ENCODE measurements at places on chromosomes 12 and 14. TPM values are rescaled to one million over a fixed set of nuclear protein-coding genes. Genes with fewer than 3 reads are reported as not detected.

GRCh38 chr14:74647678-74648461, 35.8 kb upstream of the LTBP2 start:
- DNase-seq = no peak

DNA sequence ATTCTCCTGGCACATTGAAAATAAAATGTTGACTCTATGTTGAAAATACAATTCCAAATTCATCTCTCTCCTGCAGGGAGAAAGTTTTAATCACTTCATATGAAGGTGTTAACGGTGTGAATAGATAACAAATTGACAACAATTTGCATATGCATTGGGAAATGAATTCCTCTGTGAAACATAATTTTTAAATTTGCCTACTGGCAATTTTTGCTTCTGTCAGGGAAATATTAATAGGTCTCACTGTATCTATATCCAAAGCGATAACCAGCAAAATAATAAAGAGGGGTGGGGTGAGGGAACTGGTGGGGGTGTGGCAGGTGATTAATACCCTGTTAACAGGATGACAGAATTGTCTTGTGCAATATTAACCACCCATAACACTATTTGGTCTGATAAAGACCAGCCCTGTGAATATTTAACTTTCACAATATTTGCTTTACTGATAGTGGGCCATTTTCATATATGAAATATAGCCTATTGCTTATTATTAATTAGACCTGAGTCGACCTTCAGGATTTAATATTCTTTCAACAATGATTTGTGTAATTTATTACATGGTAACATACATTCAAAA, 239.0 kb upstream of the SSTR1 start:
- no peak for DNase-seq

- no peak for DNase-seq
These were observed 98.0 kb upstream of the PLEKHG7 start for GRCh38 chr12:92604786-92605185.

GRCh38 chr14:52313903-52314594, at the start of gene PTGER2:
Gene PTGER2, plus strand, starts transcription at chr14:52314312. Its CDS starts 237 bp downstream, at chr14:52314549.
- DNase-seq = no peak

DNA sequence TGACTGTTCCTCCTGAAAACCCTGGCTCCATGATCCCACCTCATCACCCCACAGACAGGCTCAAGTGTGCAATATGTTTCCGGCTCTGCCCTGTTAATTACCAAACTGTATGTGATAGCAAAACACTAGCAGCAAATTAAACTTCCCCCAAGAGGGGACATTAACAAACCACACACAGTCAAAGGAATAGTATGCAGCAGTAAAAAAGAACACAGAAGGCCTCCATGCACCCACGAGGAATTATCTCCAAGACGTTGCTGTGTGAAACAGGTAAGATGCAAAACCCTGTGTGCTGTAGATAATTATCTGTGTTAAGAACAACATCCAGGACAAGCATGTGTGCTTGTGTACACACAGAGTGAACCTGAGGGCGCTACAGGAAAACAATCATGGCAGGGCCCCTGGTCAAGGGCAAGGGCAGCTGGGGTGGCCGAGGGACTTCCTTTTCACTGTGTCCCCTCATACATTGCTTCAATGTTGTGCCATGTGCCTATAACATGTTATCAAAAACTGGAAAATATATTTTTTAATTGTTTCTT, 35.8 kb downstream of the ITPK1 start:
- no peak for DNase-seq

GRCh38 chr14:93286212-93286890, 46.5 kb downstream of the BTBD7 start:
- DNase-seq = no peak

DNA sequence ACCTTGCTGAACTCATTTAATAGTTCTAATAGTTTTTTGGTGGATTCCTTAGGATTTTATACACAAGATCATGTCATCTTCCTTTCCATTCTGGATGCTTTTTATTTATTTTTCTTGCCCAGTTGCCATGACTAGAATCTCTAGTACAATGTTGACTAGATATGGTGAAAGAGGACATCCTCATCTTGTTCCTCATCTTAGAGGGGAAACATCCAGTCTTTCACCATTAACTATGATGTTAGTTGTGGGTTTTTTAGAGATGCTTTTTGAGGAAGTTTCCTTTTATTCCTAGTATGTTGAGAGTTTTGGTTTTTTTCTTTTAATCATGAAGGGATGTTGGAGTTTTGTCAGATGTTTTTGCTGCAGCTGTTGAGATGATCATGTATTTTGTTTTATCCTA, 8.7 kb downstream of the ANKRD13A start:
- no peak for DNase-seq

GRCh38 chr12:8154526-8154925, 2.3 kb upstream of the ZNF705A start:
- DNase-seq = no peak

- no peak for DNase-seq
These were observed 17.1 kb downstream of the HELB start for GRCh38 chr12:66319266-66319954.

GRCh38 chr12:3631272-3631637, 121.7 kb downstream of the CRACR2A start:
- no peak for DNase-seq

DNA sequence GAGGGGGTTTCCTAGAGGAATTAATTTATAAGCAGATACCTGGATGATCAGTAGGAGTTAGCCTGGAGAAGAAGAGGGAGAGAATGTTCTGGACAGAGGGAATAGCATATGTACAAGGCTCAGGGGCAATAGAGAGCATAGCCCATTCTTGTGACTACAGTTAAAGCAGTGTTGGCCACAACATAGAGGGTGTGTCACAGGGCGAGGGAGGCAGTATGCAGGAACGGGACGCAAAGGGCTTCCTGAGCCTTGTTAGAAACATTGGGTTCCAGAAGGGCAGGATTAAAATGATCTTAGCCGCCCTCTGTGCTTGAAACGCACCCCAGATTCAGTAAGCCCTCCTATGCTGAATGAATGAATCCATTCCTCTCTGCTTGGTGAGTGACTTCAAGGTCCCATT, 142.2 kb upstream of the PWP1 start:
- DNase-seq = no peak

- no peak for DNase-seq
These were observed 16.6 kb upstream of the SUSD6 start for GRCh38 chr14:69594846-69595245.

The PRPF40B gene
- polyA plus RNA-seq = 9.8 TPM

The CLEC4A gene
- polyA plus RNA-seq = 0.26 TPM

Data from BJ (cell line).